Stimulated activated CD8-positive, alpha-beta memory T cell treated with anti-CD3 and anti-CD28 coated beads, Interleukin-4, amount 100 ng/mL, for 24 hours (primary cell): ENCODE measurements at places on chromosomes 7 and 10.

- no peak for DNase-seq
Observed at GRCh38 chr7:133040674-133041073, 41.2 kb downstream of the CHCHD3 start.

DNA sequence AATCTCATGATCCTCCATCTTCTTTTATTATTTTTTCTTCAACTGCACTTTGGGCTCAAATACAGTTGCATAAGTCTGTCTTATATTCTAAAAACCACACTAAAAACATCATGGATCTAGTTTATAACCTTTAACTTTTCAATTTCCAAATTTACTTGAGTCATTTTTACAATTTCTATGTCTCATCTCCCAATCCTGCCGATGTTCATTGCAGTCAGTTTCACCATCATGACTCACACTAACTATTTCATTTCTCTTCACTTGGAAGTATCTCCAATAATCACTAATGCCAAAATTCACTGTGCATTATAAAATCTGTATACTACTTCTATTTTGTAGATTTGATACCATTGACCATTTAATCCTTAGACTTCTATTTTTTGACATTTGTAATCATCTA lies 806.9 kb upstream of the SORCS1 start:
- no peak for DNase-seq

GRCh38 chr7:154863766-154864522 lies 139.0 kb downstream of the PAXIP1 start:
- no peak for DNase-seq

- DNase-seq = no peak
Observed at GRCh38 chr10:26221541-26221940, 5.0 kb downstream of the GAD2 start.

DNA sequence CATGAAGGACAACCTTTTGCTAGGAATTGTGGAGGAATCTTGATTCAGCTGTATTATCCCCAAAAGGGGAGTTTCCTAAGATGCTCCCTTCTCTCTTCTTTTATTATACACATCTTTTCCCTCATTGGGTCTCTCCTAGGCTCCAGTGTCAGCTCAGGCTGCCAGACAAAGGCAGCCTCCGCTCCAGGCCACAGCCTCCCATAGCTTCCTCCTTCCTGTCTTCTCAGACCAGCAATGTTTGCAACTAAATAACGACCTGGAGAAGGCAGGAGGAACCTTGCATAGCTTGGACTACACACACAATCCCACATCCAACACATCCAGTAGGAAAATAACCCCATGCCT lies 12.3 kb downstream of the SFXN3 start:
- DNase-seq = no peak

DNA sequence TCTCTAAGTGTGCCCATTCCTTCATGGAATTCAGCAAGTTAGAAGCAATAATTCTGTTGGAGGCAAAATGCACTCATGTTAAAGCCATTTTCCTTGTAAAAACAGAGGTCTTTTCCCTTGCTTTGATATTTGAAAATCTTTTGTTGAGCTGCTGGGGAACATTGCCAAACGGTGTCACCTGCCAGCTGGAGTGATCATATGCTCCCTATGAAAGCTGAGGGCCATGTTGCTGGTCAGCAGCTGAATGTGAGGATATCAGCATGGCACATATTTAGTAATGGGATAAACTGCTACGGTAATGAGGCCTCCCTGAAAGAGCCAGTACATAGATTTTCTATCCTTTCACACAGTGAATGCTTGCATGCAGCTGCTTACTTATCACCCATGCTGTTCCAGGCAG lies 224.3 kb downstream of the THSD7A start:
- DNase-seq = no peak

DNA sequence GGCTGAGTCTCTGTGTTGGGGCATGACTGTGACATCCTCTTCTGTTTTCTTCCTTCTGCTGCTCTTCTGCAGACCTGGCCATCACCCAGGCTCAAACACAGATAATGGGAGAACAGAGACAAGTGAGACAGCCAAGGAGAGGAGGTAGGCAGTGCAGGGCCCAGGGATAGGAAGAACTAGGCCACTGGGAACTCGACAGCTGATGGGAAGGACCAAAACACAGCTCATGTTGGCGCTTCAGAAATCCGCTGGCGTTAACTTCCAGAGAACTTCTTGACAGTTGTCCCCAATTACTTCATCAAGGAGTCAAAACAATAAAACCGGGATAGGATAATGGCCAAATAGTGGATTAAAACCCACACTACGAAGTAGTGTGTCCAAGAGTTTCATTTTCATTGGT lies 97.0 kb upstream of the PALS2 start:
- DNase-seq = no peak

DNA sequence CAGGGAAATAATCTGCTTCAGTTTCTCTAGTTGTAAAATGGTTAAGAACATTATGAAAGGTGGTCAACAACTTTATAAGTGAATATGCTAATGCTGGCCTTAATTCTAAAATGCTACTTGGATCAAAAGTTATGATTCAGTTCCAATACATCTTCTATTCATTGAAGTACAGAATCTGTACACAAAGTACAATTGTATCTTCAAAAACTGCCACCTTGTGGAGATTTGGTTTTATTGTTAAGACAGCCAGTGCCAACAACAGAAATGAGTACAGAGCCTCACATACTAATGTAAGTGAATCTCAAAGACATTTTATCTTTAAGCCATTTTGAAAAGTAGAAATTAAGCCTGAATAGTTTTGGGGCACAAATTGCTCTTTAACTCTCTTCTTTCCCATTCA lies 194.0 kb downstream of the CFTR start:
- DNase-seq = no peak

- no peak for DNase-seq
Observed at GRCh38 chr7:99143521-99143852, 421 bp downstream of the SMURF1 start.

DNA sequence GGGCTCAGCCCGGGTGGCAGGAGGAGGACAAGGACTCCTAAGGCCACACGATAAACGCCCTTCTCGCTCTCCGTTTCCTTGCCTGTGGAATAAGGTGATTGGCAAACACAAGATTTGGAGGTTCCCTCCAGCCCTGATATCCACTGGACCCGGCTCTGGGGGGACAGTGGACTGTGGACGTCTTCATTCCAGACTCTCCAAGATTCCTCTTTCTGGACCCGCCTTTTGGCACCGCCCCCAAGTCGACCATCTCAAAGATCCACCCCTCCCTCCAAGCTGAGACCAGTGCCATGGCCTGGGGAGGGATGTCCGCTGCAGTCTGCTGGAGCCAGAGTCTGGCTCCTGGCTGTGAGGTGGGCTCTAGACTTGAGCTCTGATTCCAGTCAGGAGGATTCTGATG lies 23.6 kb downstream of the ZNF783 start:
- DNase-seq = no peak

- no peak for DNase-seq
Observed at GRCh38 chr10:132113766-132114365, 48.1 kb downstream of the JAKMIP3 start.

GRCh38 chr7:91883676-91884362 lies 3.3 kb upstream of the MTERF1 start:
- DNase-seq = no peak

DNA sequence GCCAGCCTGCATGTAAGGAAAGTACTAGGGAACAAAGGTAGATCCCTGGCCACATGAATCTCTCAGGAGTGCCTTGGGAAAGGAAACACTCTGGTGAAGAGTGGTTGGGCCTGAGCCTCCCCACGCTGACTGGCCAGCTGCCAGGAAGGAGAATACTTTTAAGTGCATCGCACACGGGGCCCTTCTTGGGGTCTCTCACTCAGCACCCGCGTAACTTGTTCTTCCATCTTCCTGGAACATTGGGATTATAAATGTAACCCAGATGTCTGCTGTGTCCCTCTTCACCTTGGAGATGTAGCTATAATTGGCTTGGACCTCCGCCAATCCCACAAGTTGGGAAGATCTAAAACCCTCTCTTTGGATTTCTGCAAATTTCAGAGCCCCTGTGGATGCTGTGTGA lies 4.4 kb upstream of the GLI3 start:
- no peak for DNase-seq

GRCh38 chr7:31079824-31080511 lies 27.9 kb downstream of the ADCYAP1R1 start:
- no peak for DNase-seq

- no peak for DNase-seq
Observed at GRCh38 chr7:99095698-99096097, 48.2 kb downstream of the SMURF1 start.

- no peak for DNase-seq
Observed at GRCh38 chr7:153657182-153657800, 394.9 kb upstream of the DPP6 start.

- no peak for DNase-seq
Observed at GRCh38 chr10:114471906-114472876, 67.9 kb upstream of the AFAP1L2 start.

- DNase-seq = no peak
Observed at GRCh38 chr7:12139416-12139815, 71.7 kb upstream of the TMEM106B start.

GRCh38 chr10:71998840-71999194 lies 34.6 kb downstream of the CHST3 start:
- DNase-seq = no peak

DNA sequence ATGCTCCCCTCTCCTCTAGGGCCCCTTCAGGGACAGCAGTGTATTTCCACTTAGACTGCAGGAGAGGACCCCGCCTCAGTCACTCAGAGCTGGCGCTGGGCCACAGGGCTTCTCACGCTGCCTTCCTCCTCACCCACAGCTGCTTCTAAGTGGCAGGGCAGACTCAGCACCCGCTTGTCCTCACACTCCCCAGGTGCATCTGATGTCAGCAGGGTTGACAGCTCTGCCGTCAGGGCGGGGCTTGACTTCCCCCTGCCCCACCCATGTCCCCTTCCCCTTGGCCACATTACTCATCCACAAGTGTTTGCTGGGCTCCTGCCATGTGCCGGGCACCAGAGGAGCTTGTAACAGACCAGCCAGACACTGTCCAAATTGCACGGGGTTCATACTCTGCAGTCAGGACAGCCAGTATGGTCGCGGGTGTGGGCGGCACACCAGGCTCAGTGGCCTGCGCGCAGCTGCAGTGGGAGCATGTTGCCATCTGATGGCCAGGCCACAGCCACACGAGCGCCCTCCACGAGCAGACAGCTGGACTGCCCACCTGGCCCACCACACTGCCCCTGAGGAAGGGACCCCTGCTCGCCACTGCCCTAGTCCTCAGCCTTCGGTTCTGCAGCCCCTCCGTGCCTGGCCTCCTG lies 29.3 kb upstream of the TTYH3 start:
- DNase-seq = no peak

GRCh38 chr10:124174071-124174566 lies 80.7 kb upstream of the CHST15 start:
- DNase-seq = no peak

GRCh38 chr10:21530168-21530567 lies 3.9 kb upstream of the MLLT10 start:
- no peak for DNase-seq

- no peak for DNase-seq
Observed at GRCh38 chr10:20990604-20991003, 93.5 kb upstream of the NEBL start.
